ENCODE measurements at places on chromosomes 7 and 10.

- no peak for DNase-seq
These were observed 20.5 kb downstream of the MNX1 start for GRCh38 chr7:156989766-156990535.

- DNase-seq, result no peak
These were observed 181.3 kb downstream of the TAX1BP1 start for GRCh38 chr7:27921081-27921836.

DNA sequence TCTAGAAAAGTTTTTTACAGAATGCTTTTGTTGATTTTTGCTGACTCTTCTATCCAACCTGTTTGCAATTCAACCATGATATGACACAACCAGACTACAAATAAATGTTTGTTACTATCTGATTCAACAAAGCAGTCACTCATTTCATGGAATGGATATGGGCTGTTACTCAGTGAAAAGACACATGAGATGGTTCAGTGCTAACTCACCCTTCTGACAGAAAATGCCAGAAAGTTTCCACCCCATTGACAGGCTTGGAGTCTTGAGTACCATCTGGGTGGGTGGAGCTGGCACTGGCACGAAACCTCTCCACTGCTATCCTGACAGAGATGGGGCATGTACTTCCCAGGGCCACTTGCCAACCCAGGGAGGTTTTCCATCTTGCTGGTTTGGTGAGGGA lies 39.5 kb downstream of the RBM28 start:
- DNase-seq, result no peak

- no peak for DNase-seq
These were observed 917 bp downstream of the ZNF365 start for GRCh38 chr10:62374862-62375710.

GRCh38 chr7:137091396-137091795 lies 222.9 kb downstream of the CHRM2 start:
- DNase-seq, result no peak

DNA sequence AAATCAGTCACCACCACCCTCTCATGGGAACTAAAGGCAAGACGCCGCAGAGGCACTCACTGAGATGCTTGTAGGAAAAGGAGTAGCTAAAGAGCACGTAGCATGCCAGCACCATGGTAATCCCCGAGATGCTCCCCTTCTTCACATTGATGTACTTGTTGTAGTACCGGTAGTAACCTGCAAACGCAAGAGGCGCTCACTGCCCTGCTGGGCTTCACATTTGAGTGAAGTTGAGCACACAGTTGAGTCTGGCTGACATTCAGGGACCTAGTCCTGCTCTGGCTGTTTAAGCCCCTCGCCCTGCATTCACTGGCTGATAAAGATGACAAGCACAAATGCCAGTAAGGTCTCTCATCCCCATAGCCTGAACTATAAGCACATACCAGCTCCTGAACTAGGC lies 6.9 kb downstream of the ATP5MF start:
- peak; percentile 13 for DNase-seq

GRCh38 chr10:78948621-78949030 lies 120.1 kb upstream of the ZMIZ1 start:
- no peak for DNase-seq

DNA sequence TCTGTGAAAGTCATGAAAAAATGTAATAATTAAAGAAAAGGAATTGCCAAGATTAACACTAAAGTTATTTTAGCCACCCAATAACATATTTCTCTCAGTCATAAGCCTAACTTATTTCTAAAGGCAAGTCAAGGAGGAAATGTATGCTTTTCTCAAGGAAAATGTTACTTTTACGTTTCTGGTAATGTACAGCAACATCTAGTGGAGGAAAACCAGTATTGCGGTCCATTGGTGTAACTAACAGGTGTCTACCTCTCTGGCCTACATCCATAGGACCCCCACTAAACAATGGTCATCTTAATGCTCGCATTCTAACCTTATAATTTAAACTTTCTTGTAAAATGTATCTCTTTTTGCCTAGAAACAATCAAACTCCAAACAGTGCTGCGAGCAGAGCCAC lies 437.5 kb downstream of the KIF20B start:
- no peak for DNase-seq

Data from activated naive CD4-positive, alpha-beta T cell treated with Interleukin-2 at 50 U/mL for 16 hours (primary cell).